ENCODE measurements at places on chromosomes 6 and 20.

GRCh38 chr6:47061309-47062300, 19.5 kb upstream of the ADGRF1 start:
- no peak for DNase-seq

DNA sequence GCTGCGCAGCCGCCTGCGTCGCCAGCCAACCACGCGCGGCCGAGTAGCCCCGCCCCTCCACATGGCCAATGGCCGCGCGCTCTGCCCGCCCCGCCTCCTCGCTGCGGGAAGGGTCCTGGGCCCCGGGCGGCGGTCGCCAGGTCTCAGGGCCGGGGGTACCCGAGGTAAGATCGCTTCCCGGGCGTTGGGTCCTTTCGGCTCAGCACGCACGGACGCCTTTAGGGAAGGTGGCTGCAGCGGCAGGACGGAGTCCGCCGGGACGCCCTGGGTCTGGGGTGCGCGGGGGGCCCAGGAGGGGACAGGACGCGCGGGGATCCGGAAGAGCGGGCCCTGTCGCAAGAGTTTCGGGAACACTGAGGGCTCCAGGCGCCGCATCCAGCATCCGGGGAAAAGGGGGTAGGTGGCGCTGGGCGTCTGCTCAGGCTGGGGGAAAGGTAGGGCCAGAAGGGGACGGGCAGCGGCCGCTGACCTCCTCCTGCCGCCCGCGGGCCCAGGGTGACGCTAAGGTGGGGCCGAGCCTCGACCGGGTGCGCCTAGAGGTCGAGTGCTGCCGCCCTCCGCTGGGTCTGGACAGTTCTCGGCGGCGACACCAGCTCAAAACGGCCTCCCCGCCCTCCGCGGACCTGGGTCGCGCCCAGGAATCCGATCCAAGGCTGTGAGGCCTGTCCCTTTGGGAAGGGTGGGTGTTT, at the start of gene MAVS:
Gene MAVS, plus strand, starts transcription at position 95 of the 689 bp plus-strand sequence. CDS start 7,791 bp downstream, outside the sequence.
- DNase-seq: peak; percentile 37

DNA sequence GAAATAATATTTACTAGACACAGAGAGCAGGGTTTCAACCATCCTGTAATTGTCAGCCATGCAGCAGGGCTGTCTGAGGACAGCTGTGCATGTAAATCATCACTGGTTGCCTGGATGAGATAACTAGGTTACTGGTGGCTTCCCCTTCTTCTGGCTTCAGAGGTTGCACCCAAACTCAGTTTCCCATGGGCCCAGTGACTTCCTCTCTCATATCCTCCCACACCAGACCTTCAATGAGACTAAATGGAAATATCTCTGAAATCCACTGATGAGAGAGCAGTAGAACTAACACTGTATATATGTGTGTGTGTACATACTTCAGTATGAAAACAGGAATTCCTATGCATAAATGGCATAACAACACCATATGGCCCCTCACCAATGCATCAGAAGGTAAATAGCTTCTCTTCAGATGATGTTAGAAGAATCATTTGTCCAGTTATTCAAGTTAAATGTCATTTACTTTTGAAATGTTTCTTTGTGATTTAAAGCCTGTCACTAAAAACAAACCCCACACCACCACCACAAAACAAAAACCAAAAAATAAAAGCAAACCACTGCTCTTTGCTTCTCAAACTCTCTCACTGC, 51.0 kb upstream of the IL20RA start:
- DNase-seq: no peak

DNA sequence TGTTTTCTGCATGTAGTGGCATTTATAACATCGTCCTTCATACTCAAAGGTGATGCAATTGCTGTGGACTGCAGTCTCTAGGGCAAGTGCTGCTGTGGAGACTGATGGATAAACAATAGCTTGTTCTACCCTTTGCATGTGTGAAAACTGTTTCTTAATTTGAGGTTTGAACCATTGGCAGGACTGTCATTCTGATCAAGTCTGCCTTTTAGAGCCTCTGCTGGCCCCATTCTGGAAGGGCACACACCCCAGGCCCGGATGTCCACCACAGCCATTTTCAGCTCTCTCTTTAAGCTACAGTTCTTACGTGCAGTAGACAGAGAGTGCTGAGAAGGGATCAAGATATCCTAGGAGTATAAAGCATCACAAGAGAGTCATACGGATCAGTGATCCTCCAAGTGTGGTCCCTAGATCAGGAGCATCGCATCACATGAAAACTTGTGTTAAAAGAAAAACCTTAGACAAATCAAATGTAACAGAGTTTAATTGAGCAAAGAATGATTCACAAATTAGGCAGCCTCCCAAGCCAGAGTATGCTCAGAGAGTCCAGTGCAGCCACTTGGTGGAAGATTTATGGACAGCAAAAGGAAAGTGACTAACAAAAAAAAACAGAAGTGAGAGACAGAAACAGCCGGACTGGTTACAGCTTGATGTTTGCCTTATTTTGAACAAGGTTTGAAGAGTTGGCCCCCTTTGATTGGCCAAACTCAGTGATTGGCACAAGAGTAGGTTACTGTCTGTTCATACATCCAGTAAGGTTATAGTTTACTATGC, 52.0 kb downstream of the FRK start:
- no peak for DNase-seq
